ENCODE measurements at places on chromosomes 2 and 18.

DNA sequence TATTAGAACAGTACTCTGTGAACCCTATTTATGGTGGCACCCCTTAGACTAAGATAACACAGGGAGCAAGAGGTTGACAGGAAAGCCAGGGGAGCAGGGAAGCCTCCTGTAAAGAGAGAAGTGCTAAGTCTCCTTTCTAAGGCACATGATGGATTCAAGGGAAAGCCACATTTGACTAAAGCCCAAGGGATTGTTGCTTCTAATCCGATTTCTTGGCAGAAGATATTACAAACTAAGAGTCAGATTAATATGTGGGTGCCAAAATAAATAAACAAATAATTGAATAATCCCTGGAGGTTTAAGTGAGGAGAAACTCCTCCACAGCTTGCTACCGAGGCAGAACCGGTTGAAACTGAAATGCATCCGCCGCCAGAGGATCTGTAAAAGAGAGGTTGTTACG lies 333.2 kb downstream of the SOX11 start:
- DNase-seq, result no peak

DNA sequence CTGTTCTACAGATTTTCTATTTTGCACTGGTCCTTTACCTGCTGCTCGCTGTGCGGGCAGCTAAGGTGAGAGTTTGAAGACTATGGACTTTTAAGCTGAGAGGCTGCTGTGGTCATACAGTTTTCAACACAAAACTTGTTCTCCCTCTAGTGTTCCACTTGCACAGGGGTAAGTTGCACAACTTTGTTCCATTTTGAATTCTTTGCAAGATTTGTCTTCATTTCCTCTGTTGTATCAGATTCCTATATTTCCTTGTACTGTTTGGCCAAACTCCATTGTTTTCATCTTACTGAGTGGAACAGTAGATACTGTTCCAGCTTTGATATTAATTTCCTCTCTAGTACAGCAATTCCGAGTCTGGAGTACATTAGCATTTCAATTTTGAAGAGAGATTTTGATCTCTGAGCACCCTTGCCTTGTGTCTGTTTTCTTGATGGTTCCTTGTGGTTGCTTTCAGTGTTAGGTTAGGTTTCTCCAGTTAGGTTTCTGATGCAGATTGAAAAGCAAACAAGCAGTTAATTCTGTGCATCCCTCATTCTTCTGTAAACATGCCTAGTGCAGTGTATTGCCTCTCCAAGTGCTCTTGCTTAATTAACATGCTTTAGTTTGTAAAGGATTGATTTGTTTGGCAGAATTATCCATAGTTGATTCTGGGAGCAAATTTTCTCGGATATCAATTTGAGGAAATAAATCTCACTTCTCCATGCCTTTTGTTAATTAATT lies 188.8 kb downstream of the PTPRM start:
- no peak for DNase-seq

- DNase-seq, result no peak
These were observed 26.0 kb upstream of the CSRNP3 start for GRCh38 chr2:165443511-165443910.

- no peak for DNase-seq
These were observed 83.8 kb upstream of the SERTAD2 start for GRCh38 chr2:64737547-64737946.

GRCh38 chr18:21112543-21113105 lies 1.0 kb upstream of the ROCK1 start:
- DNase-seq, result no peak

GRCh38 chr2:133062931-133063665 lies 393.1 kb upstream of the LYPD1 start:
- no peak for DNase-seq

DNA sequence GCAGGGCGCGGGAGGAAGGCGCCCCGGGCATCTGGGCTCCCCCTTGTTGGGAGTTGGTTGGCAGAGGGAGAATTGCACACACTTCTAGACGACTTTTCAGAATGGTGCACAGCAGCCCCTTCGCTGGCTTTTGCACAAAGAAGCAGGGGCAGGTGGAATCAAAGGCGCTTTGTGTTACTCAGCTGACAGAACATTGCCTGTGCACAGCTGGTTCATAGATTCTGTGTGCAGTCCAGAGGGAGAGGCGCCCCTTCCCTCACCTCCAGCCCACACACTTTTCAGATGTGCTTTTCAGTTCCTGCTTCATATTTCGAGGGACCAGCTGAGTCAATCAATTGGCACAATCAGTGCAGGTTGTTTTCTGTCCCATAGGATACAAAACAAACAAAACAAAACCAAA lies 348.4 kb upstream of the RAB12 start:
- no peak for DNase-seq

DNA sequence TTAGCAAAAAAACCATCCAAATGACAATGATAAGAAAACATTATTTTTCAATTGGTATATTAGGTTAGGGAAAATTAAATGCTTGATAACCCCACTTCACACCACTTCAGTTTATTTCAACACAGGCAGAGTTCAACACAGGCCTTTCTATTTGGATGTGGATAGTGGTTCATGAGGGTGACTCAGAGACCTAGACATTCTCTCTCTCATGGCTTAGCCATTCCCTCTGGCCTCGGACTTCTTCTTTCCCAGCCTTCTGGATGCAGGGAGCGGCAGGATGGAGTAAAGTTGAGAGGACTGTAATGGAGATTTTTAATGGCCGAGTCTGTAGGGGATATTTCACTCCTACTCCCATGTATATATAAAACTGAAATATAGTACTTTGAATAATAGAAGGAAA lies 109.7 kb downstream of the CTNNA2 start:
- no peak for DNase-seq

All from CD8-positive, alpha-beta memory T cell (primary cell).